SK-N-SH treated with all-trans-retinoic acid at 6 μM for 48 hours (cell line): ENCODE measurements at places on chromosomes 2 and 18.

GRCh38 chr2:148974095-148974494 lies 64.4 kb upstream of the LYPD6B start:
- ATAC-seq, result no peak

GRCh38 chr2:181138816-181139215 lies 158.4 kb downstream of the UBE2E3 start:
- no peak for ATAC-seq

DNA sequence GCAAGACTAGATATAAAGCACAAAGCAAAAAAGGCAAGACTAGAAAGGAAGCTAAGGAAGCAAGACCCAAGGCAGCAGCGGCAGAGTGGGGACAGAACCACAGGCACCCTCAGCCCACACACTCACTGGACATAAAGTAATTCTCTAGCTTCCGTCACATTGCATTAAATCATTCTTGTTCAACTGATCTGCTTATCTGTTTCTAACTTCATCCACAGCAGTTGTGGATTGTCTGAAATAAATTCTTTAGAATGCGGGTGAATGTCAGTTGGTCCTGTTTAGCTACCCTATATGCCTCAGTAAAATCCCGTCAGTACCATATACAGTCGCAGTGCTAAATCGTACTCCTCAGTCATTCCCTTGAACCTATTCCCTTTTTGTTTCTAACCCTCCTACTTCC lies 183.2 kb upstream of the SLC39A10 start:
- no peak for ATAC-seq

DNA sequence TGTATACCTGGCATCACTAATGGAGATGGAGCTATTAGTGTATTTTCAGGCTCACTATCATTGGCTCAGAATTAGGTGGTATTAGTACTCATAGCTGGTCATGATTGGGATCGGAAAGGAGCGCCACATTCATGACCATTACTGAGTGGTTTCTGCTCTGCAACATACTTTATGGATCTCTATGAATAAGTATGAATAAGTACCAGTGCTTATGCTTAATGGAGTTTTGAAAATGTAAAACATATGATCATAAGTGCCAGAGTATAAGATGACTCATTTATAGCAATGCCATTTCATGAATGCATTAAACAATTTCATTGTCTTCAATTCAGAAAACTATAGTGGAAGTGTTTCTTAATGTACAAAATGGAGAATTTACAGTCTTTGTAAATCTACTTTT lies 156.7 kb downstream of the GALNT3 start:
- peak; percentile 78 for ATAC-seq

DNA sequence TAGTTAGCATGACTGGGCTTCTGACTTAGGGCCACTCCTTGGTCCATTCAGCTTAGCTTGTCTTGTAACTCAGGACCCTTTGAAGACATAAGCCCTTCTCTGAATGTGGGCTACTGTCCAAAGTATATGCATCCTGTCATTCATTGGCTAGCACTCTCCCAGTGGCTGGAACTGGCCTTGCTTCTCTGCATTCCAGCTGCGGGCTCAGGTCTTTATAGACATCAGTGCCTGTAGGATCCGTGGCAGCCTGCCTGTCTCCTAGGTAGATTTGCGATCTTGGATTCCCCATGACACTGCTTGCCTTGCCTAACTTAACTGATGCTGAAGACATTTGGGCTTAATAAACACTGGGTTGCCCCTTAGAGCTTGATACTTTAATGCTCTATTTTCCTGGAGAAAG lies 170.1 kb downstream of the DCC start:
- ATAC-seq, result no peak

GRCh38 chr18:23143016-23143814 lies 7.9 kb downstream of the CABLES1 start:
- ATAC-seq, result no peak; the same call in 2 of the 3 replicates

- ATAC-seq, result no peak
Observed at GRCh38 chr2:240584486-240585031, 2.0 kb upstream of the CAPN10 start.

GRCh38 chr2:118197011-118197675 lies 108.9 kb downstream of the INSIG2 start:
- ATAC-seq, result peak; percentile 72

DNA sequence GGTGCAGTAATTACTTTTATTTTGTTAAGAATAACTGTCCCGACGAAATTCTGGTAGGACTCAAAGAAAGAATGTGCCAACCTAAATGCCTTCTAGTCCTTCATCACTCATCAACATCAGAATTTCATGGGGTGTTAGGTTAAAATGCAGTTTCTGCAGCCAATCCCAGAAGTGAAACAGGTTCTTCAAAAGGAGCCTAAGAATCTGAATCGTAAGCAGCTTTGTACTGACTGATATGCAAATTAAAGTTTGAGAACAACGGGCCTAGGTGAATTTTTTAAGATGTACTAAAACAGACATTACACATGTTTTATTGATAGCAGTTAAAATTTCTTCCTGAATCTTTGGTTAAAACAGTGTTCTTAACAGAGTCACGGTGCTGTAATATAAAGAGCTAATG lies 140.3 kb upstream of the ZC3H15 start:
- no peak for ATAC-seq

DNA sequence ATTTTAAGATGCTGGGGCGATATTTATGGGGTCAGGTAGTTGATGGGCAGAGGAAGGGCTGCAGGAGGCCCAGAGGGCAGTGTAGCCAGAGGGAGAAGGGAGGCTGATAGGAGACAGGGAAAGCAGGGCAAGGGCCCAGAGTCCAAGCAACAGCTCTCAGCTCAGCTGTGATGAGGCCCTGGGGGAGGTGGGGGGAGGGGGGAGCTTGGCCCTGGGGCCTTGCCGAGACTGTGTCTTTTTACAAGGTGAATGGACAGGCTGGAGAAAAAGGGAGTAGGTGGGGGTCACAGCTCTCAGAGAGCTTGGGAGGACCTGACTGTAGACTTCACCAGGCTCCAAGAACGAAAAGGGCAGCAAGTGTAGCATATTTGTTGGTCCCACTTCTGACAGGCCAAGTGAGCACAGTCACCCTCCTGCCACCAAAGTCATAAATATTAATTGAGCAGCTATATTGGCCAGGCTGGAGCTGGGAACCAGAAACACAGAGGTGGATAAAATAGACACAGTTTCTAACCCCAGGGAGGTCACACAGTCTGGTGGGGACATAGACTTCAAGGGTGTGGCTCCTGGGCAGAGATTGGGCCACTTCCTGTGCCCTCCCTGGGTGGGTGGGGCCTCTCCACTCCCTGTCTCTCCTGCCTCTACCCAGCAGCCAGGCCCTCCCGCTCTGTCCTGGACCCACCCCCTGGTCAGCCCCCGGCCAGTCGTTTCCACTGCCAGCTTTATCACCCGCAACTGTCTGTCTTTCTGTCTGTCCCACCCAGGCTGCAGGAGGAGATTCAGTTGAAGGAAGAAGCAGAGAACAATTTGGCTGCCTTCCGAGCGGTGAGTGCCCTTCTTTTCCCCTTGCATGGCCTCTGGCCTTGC lies 1.4 kb downstream of the DES start:
- ATAC-seq, result no peak

- ATAC-seq, result no peak
Observed at GRCh38 chr2:150413910-150414309, 73.6 kb downstream of the RND3 start.

GRCh38 chr2:112566104-112566503 lies 18.3 kb upstream of the CHCHD5 start:
- ATAC-seq, result no peak

DNA sequence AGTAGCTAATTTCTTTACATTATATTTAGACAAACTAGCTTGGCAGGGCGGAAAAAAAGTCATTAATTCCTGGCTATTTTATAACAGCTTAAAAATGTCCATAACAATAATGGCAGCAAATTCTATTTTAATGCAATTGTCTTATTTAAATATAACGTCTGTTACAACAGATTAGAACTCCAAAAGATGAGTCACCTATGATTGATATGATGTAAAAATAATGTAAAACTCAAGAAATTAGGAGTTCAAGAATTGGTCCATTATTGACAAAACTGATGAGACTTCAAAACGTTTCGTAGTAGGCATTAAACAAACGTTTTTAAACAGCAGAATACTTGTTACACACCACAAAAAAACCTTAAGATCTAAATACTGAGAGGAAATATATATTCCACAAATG lies 2.7 kb downstream of the XPO1 start:
- ATAC-seq, result no peak

DNA sequence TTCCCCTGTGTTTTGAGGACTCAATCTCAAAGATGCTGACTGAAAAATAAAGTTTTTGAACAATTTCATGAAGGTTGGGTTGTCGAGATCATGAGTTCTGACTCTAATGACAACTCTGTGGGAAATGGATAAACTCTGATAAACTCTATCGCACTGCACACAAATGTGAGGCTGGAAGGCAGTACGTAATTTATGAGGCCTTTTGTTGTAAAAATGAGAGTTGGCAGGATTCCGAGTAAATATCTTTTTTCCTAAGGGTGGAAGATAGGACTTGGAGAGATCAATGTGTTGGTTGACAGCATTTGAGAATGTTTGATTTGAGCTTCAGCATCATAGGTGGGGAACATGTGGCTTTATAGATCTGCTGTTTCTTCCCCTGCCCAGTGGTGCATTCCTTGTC lies 90.4 kb downstream of the SPTBN1 start:
- ATAC-seq, result no peak

DNA sequence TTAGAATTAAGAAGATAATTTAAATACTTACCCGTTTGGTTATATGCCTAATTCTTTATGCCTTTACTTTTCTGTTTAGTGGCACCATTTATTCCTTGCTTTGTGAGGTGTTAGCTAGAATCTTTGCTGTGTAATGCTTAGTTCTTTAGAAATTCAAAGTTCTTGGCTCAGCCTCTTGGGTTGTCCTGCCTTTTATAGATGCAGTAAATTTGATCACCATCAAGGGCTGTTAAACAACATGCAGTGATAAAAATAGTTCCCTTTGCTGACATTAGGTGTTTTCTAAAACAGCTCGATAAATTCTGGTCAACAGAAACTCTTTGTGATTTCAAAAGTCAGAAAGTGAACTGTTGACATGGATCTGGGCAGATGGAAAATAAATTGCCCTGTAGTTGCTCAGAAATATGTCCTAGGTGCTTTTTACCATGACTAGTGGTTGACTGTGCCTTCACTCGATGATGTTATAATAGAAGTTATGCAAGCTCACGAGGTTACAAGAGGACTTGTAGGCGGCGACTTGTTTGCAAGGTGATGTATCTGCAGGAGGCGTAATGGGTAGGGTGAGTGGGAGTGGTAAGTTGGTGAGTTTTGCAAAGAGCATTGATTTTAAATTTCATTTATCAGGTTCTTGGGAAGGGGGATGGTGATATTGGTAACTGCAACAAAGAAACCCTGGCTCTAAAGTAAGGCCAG lies 52.1 kb downstream of the LRRTM1 start:
- no peak for ATAC-seq

DNA sequence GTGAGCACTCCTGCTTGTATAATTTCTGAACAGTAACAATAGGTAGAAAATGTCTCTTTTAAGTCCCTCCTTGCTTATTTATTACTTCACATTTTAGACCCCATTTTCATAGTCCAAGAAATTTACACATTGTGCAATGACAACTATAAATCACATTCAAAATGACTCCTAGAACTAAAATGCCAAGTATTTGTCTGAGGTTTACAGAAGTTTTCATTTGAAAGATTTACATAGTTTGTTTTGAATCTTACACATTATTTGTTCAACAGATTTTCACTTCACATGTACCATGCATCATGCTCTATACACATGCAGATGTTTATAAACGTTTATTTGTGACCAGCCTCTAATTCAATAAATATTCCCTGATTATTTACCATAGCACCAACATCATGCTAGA lies 15.7 kb upstream of the TRIB2 start:
- ATAC-seq, result no peak

DNA sequence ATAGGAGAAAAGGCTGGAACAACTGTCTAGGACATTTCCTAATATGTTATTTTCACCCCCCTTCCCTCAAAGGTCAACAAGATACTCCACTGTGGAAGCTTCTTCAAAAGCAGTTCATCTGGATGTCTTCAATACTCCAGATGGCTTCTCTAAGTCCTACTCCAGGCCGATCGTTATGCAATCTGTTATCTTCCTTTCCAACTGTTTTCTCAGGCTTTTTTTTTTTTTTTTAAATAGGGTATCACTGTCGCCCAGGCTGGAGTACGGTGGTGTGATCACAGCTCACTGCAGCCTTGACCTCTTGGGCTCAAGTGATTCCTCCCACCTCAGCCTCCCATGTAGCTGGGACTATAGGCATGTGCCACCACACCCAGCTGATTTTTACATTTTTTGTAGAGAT lies 26.3 kb downstream of the ATP8B1 start:
- no peak for ATAC-seq

GRCh38 chr18:46688853-46689525 lies 32.0 kb upstream of the LOXHD1 start:
- ATAC-seq, result no peak

- peak; percentile 76 for ATAC-seq
Observed at GRCh38 chr2:241560883-241561474, 2.4 kb downstream of the BOK start.

DNA sequence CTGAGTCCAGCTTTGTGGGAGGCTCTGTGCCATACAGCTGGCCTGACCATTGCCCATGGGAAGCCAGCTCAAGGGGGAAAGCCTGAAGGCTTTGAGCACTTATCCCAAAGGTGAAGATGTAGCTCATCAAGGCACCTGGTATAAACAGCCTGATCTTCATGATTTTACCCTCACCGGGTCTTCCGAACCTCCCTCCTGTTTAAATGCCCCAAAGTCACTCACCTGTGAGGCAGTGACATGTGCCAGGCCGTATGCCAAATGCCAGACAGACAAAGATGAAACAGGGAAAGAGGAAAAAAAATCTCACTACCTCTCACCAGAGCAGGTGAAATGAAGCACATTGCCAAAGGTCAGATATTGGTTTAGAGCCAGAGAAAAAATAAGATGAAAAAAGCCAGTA lies 62.8 kb upstream of the ITSN2 start:
- ATAC-seq, result no peak

DNA sequence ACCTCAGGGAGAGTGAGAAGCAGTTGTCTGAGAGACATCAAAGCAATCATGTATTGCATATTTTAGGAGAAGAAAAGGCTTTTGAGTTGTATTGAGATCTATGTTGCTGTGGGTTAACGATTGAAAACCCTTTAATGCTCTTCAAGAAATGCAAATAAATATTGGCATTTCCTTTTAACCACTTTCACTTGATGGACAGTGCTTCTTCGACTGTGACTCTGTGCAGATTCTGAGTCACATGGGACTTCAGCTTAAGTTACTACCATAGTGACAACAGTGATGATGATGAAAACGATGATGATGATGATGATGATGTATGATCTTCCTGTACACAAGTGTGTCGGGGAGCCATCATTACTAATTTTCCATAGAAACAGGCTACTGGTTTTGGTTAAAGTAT lies 181.8 kb downstream of the AKAIN1 start:
- no peak for ATAC-seq

GRCh38 chr18:35377875-35378573 lies 887 bp upstream of the ZNF396 start:
- no peak for ATAC-seq
